COR-L47 (cell line): ENCODE measurements at places on chromosomes 1 and 21.

DNA sequence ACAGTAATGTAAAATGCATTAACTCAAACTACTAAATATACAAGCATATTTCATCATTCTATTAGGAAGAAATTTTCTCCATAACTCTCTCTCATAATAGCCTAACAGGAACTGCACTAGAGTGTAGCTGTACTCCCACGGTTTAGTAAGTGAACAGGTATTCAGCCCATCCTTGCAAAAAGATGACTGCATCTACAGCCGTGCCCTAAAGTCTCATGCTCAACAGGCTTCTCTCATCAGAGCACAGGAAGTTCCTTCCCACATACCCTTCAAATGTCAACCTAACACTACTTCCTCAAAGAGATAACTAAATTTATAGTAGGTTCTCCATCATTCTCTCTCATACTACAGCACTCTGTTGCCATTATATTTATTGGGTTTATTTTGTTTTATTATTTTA is 251.6 kb downstream of the AKT3 start:
- no peak for DNase-seq

- DNase-seq: no peak
Measured at GRCh38 chr1:152328801-152329391, 3.9 kb upstream of the FLG start.

GRCh38 chr21:44752671-44753235 is 41.4 kb upstream of the TSPEAR start:
- no peak for DNase-seq

- DNase-seq: no peak
Measured at GRCh38 chr1:187819086-187819485, 990.3 kb downstream of the PLA2G4A start.

DNA sequence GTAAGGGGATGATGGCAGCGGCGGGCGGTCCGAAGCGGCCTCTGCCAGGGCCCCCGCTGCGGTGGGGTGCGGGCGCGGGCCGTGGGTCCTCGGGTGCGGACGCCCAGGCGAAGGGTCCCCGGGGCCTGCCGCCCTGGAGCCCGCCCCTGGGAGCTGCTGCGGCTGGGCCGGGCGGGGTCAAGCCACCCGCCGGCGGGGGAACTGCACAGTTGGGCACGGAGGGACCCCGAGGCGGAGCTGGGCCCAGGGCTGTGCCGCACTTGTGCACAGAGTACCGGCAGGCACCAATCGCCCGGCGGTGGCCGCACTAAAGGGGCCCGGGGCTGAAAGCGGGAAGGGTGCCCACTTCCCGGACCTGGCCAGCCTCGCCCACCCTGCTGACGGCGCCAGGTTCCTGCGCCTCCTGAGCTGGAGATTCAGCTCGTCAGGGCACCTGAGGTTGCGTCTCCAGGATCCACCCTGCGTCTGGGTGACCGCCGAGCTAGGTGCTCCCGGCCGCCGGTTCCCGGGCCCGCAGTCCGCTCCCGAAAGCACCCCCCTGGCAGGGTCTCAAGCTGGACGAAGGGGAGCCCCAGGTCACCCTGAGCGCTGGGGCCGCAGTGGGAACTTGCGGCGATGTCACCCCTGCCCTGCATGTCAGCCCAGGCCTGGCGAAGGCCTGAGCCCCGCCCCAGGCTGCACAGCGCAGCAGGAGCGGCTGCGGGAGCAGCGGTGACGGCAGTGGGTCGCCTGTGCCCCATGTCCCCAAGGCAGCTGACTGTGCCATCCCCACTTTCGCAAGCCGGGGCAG is 56.7 kb upstream of the ETV3 start:
- DNase-seq: no peak

DNA sequence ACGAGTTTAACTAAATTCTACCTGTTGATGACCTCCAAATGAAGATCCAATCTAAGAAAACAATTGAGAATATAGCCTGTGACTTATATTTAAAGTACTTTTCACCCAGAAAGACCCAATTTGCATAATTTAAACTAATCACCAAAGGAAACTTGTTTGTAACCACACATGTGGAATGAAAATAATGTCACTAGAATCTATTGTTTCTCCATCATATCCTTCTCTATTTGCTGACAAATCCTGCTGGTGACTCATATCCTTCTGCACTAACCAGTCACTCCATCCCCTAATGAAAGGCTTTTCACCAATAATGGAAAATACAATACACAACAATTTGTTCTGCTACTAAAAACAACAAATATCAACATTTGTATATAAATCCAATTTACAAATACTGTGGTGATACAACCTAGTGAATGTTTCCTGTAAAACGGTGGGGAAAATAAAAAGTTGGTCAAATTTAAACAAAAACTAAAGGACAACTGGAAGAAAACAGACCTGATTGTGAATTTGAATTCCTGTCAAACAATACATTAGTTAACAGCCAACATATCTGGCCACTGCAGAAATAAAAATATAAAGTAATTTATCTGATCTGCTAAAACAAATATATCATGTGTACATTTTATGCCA is 6.5 kb downstream of the PTP4A2 start:
- DNase-seq: no peak

DNA sequence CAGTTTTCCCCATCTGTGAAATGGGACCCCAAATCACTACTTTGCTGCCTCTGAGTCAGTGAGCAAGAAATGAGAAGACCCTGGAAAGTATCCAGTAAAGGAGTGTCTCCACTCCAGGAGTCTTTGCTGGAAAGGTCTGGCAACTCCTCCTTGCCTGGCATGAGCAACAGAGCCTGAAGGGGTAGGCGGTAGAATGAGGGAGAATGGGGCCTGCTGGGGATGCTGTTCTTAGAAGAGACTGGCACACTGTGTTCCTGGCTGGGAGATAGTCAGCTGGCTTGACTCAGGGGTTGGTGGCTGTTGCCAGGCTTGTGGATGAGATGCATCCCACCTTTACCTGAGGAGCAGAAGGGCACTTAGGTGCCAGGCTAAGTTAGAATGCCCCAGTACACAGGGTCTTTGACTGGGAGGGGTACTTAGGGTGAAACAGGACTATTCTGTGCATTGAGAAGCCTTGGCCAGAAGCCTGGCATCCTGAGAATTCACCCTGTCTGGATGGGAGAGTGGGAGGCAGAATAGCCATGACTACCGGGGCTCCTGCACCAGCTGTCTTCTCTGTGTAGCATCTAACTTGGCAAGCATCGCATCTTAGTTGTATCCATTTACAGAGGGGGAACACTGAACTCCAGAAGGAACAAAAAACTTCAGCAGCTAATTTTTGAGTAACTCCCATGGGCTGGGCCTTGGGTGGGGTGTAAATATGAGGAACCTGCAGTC is 2.5 kb downstream of the MFSD2A start:
- peak; percentile 96 for DNase-seq

GRCh38 chr1:55049271-55049913 is 10.0 kb downstream of the PCSK9 start:
- no peak for DNase-seq

DNA sequence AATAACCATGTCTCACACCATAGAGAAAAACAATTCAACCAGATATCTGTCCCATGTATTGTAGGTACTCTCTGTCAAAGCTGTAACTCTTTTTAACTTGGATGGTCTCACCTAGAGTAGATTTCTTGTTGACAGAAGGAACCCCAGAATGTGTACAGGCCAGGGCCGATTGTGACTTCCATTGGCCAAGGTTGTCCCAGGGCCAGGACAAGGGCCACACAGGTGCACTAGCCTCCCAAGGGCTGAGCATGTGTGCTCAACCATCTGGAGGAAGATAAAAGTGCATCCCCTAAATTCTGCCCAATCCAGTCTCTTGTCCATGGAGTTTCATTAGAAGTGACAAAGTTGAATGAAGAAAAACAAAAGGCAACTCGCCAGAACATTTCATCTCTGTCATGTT is 51.8 kb downstream of the SETD4 start:
- DNase-seq: no peak

- no peak for DNase-seq
Measured at GRCh38 chr1:232767305-232768074, 37.7 kb upstream of the MAP10 start.

GRCh38 chr1:102071451-102071850 is 74.7 kb upstream of the OLFM3 start:
- DNase-seq: no peak

GRCh38 chr1:44485934-44486460 is 80.9 kb downstream of the RNF220 start:
- DNase-seq: no peak

DNA sequence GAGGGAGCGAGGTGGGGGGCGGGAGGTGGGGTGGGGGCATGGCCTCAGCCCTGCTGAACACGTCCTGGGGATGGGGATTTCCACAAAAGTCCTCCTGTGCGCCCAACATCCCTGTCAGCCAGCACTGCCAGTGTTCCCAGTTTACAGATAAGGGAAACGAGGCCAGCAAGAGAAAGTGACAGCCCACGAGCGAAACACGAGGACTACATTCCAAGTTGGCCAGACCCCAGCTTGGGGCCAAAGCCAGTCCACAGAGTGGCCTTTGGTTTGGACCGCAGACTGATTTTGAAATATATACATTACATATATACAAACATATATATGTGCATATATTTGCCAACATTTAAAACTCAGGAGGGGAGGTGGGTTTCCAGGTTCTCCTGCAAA is 5.0 kb downstream of the FBXO2 start:
- DNase-seq: no peak

DNA sequence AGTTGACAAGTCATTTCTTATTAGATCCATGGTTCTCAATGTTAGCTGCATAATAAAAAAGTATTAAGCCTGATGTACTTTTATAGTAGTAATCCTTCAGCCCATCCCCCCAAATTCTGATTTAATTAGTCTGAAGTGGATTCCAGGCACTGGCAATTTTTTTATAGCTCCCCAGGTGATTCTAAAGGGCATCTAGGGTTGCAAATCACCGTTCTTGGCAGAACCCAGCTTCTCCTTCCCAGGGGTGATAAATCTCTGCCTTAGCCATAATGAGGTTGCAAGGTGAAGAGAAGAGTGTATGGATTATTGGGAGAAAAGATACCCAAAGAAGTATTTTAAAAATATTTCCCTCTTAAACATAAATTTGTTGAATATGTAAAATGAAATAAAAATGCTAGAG is 43.0 kb upstream of the RXRG start:
- DNase-seq: no peak
